ENCODE measurements at places on chromosomes 12 and 14.

- DNase-seq, result peak; percentile 57
Measured at GRCh38 chr14:97458661-97459579, 661.7 kb downstream of the VRK1 start.

GRCh38 chr12:102920271-102920670, 3.2 kb upstream of the PAH start:
- DNase-seq, result no peak

DNA sequence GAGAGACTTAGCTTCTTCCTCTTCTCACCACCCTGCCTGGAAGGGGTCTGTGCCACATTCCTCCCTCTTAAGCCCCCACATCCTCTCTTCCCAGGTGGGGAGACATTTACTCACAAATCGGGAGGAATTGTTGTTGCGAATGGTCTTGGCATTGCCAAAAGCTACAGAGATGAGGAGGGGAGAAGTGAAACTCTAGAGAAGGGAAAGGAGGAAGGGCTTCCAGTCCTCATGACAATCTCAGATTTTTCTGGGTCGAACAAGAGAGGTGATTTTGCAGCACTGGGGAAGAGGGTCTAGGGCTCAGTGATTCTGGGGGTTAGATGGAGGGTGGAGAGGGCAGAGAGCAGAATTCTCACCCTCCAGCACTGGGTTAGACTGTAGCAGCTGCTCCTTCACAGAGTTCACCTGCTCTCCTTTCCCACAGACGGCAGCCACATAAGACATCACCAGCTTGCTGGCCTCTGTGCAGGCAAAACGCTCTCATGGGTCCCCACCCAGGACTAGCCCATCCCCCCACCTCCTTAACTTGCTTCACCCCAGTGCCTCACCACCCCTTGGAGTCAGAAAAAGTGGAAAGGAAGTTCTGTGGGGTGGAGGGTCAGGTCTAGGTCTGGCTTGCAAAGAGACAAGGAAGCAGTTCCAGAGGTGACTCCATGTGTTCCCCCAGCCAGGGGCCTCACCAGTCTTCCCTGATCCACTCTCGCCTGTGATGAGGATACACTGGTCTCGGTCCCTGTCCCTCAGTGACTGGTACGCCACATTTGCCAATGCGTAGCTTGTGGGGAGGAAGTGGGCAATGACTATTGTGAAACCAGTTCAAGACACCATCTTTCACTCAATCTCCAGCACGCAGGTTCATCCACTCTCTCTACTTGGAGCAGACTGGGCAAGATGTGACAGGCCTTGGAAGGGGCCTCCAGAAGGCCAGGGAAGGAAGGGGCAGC, 2.7 kb downstream of the MYO1A start:
- no peak for DNase-seq

- DNase-seq, result no peak
Measured at GRCh38 chr12:25459541-25459951, 93.5 kb downstream of the LMNTD1 start.

DNA sequence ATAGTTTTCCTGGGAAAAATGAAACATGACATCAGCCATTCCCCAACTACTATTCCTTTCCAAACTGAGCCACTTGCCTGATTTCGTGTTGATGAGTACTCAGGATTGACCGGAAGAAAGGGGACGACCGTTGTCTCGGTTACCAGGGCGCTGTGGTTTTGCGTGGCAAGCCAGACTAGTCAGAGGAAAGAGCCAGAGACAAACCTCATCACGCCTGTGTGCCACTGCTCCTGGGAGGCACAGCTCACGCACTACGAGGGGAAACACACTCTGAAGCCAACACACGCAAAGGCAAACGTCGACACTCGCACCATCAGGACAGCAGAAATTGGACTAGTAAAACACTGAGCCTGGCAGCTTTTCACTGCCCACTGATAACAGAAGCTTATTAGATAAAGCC, 35.0 kb downstream of the GIT2 start:
- no peak for DNase-seq

Measured in stimulated activated CD8-positive, alpha-beta memory T cell treated with anti-CD3 and anti-CD28 coated beads, Interleukin-7, amount 100 ng/mL, for 1 hour (primary cell).